ENCODE measurements at places on chromosomes 3 and 15.
A peak's percentile ranks its signal among the peaks of the same experiment; 100 is the strongest.

GRCh38 chr3:10702961-10703740 is 112.9 kb upstream of the SLC6A11 start:
- H3K27me3 ChIP-seq, result no peaks in the 10 kb centered on the region
- no peak overlapping the region for H3K4me3 ChIP-seq
- no peaks in the 10 kb centered on the region for H3K36me3 ChIP-seq
- no peak overlapping the region for H3K27ac ChIP-seq
- DNase-seq, result no peak

DNA sequence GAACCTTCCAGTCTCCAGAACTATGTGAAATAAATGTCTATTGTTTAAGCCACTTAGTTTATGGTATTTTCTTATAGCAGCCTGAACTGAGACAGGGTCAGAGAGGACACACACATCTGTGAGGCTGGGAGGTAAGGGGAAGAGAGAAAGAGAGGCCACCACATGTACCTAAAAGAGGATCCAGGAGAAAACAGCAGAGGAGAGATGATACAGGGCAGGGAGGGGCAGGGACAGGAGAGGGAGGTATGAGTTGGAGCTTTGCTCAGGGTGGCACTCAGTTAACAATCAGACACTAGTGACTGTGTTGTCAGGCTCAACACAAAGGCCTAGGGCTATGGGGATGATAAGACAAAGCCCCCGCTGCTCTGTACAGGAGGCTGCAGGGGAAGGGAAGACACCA is 17.6 kb downstream of the KIF9 start:
- no peak overlapping the region for H3K4me3 ChIP-seq
- no peak for DNase-seq
- H3K27me3 ChIP-seq, result no peaks in the 10 kb centered on the region
- H3K36me3 ChIP-seq, result no peaks in the 10 kb centered on the region
- no peak overlapping the region for H3K27ac ChIP-seq

DNA sequence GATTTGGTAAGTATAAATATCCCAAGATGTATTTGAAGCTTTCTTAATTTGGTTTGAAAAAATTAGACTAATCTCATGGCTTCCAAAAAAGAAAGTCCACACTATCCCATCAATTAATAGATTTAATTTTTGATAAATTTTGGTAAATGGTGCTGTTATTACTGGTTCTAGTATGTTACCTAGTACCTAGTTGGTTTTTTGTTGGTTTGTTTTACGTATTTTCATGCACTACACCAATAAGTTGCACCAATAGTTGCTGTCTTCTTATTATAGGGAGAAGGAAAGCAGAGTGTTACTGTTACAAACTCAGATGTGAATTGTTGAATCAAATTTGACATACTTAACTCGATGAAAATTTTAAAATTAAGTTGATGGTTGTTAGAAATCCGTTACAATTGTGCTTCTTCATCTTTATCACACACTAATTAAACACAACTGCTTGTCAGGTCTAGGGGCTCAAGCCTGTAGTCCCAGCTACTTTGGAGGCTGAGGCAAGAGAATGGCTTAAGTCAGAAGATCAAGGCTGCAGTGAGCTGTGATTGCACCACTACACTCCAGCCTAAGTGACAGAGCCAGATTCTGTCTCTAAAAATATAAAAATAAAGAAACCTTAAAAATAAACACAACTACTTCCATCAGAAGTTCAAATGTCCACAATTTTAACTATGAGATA is 23.1 kb upstream of the MBNL1 start:
- H3K4me3 ChIP-seq, result no peak overlapping the region
- no peak overlapping the region for H3K27ac ChIP-seq
- no peaks in the 10 kb centered on the region for H3K4me1 ChIP-seq
- no peaks in the 10 kb centered on the region for H3K27me3 ChIP-seq
- no peaks in the 10 kb centered on the region for H3K36me3 ChIP-seq
- no peak for DNase-seq

GRCh38 chr3:117589454-117589853 is 879.9 kb downstream of the TUSC7 start:
- H3K4me3 ChIP-seq, result no peak overlapping the region
- no peak overlapping the region for H3K27ac ChIP-seq
- H3K27me3 ChIP-seq, result no peaks in the 10 kb centered on the region
- DNase-seq, result no peak
- no peaks in the 10 kb centered on the region for H3K4me1 ChIP-seq

DNA sequence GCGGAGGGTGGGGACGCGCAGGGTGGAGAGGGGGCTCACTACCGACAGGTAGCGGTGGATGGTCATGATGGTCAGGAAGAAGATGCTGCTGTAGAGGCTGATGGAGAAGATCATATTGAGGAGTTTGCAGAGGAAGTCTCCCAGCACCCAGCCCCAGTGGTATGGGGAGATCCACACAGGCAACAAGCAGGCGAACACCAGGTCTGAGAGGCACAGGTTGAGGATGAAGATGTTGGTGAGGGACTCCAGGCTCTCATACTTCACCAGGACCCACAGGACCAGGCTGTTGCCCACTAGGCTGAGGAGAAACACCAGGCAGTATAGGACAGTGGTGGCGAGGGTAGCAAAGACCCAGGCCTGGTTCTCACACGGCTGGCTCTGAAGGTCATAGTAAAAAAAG is 5.8 kb downstream of the XCR1 start:
- H3K27me3 ChIP-seq, result no peaks in the 10 kb centered on the region
- H3K4me1 ChIP-seq, result no peaks in the 10 kb centered on the region
- no peak overlapping the region for H3K27ac ChIP-seq
- no peak overlapping the region for H3K4me3 ChIP-seq

- H3K4me3 ChIP-seq, result no peak overlapping the region
- no peak for DNase-seq
- no peaks in the 10 kb centered on the region for H3K36me3 ChIP-seq
- H3K27ac ChIP-seq, result peak overlapping the region; percentile 79
- H3K4me1 ChIP-seq, result no peaks in the 10 kb centered on the region
These were observed 61.0 kb downstream of the TMEM44 start for GRCh38 chr3:194572143-194572789.

DNA sequence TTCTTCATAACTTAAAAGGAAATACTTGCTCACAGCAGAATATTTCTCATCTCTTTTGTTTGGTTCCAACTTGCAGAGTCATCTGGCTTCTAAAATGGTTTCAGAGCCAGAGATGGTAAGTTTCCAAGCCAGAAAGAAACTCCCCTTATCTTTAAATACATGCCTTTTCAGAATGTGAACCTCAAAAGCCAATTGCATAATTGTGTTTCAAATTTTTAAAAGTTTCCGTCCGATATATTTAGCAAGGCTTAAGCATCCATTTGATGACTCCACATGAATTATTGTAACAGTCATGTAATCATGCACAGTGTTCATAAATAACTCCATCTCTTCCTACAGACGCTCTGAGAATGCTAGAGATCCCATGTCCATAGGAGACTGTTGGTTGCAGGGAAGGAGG is 40.6 kb upstream of the C3orf80 start:
- DNase-seq, result no peak
- no peak overlapping the region for H3K27ac ChIP-seq
- H3K36me3 ChIP-seq, result no peaks in the 10 kb centered on the region
- H3K4me1 ChIP-seq, result no peaks in the 10 kb centered on the region

GRCh38 chr15:101250873-101251829 is 697 bp downstream of the CHSY1 start:
- DNase-seq, result no peak
- peak overlapping the region; percentile 85 for H3K27ac ChIP-seq
- peak overlapping the region; percentile 79 for H3K4me3 ChIP-seq
- peaks cover 7% of the 10 kb centered on the region for H3K4me1 ChIP-seq
- H3K36me3 ChIP-seq, result no peaks in the 10 kb centered on the region

- H3K4me1 ChIP-seq, result peaks cover 7% of the 10 kb centered on the region
- H3K27me3 ChIP-seq, result peaks cover 4% of the 10 kb centered on the region
- no peak overlapping the region for H3K4me3 ChIP-seq
- no peaks in the 10 kb centered on the region for H3K36me3 ChIP-seq
- no peak for DNase-seq
These were observed 5.4 kb downstream of the SOX14 start for GRCh38 chr3:137769322-137770065.

- H3K36me3 ChIP-seq, result no peaks in the 10 kb centered on the region
- peaks cover 8% of the 10 kb centered on the region for H3K4me1 ChIP-seq
- no peaks in the 10 kb centered on the region for H3K27me3 ChIP-seq
- H3K4me3 ChIP-seq, result no peak overlapping the region
- H3K27ac ChIP-seq, result no peak overlapping the region
- DNase-seq, result no peak
These were observed 4.3 kb downstream of the PCBP4 start for GRCh38 chr3:51962854-51963530.

- no peak overlapping the region for H3K4me3 ChIP-seq
- DNase-seq, result no peak
- no peaks in the 10 kb centered on the region for H3K36me3 ChIP-seq
- no peaks in the 10 kb centered on the region for H3K4me1 ChIP-seq
- H3K27ac ChIP-seq, result no peak overlapping the region
- no peaks in the 10 kb centered on the region for H3K27me3 ChIP-seq
These were observed 2.3 kb downstream of the PLA2G4E start for GRCh38 chr15:42018306-42019224.

- H3K27me3 ChIP-seq, result no peaks in the 10 kb centered on the region
- H3K36me3 ChIP-seq, result no peaks in the 10 kb centered on the region
- H3K27ac ChIP-seq, result no peak overlapping the region
- H3K4me1 ChIP-seq, result no peaks in the 10 kb centered on the region
- no peak for DNase-seq
These were observed 194.8 kb downstream of the SSR3 start for GRCh38 chr3:156360083-156360482.

DNA sequence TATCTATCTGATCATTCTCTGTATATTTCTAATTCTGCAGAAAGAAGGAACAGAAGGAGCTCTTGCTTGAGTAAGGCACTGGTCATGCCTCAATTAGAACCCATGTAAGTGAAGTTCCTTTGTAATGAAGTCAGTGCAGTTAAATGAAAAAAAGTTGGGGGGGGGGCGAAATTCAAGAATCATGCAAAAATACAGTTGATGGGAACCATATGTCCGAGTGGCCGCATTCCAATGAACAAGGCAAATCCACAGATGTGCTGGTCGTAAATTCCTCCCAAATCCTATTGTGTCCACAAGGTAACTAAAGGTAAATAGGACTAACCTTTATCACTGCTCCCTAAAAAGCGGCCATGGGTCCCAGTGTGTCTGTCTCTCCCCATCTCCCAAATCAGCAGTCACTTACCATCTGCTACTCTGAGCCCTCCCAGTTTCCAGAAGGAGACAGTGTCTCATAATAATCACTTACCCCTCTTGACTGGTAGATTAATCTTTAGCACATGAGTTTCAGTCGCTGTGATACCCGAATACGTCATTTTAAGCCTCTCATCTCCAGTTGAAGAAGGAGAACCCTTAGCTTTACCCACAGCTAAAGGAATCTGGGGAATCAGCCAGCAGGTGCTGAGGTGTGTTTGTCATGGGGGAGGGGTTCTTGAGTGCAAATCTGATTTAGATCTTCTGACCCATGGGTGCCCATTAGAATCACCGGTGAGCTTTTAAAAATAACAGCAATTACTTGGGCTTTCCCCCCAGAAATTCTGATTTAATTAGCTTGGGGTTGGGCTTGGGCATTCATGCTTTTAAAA is 56.3 kb upstream of the EPHB3 start:
- no peaks in the 10 kb centered on the region for H3K36me3 ChIP-seq
- no peaks in the 10 kb centered on the region for H3K4me1 ChIP-seq
- H3K4me3 ChIP-seq, result no peak overlapping the region
- H3K27ac ChIP-seq, result no peak overlapping the region

DNA sequence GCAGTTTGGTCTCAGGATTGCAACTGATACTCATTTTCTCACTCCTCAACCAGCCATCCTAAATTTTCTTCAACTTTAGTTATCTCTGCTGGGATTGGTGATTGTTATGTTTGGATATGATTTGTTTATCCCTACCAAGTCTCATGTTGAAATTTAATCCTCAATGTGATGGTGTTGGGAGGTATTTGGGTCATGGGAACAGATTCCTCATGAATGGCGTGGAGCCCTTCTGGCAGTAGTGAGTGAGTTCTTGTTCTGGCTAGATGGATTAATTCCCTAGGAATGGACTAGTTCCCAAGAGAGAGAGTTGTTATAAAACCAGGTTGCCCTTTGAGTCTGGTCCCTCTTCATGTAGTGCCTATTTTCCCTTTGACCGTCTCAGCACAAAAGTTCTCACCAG is 399.9 kb downstream of the SQOR start:
- H3K36me3 ChIP-seq, result no peaks in the 10 kb centered on the region
- H3K27me3 ChIP-seq, result no peaks in the 10 kb centered on the region
- H3K4me1 ChIP-seq, result no peaks in the 10 kb centered on the region
- H3K4me3 ChIP-seq, result no peak overlapping the region
- no peak for DNase-seq

DNA sequence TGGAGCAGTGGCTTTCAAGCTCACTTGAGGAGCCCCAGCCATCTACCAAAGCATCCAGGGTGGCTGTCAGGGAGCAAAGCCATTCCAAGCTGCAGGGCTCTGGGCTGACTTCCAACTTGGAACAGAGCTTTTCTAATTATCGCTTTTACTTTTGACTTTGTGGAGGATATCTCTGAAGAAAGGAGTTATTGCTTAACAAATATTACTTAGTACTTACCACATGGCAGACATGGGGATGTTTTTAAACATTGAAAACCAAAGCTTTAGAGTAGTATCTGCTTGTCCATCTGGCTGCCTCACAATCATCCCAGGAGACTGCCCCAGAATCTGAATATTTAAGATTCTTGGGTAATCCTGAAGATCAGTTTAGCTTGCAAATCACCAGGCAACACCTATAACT is 8.9 kb downstream of the TAGLN3 start:
- H3K4me1 ChIP-seq, result no peaks in the 10 kb centered on the region
- H3K27ac ChIP-seq, result no peak overlapping the region
- DNase-seq, result no peak
- H3K27me3 ChIP-seq, result no peaks in the 10 kb centered on the region

DNA sequence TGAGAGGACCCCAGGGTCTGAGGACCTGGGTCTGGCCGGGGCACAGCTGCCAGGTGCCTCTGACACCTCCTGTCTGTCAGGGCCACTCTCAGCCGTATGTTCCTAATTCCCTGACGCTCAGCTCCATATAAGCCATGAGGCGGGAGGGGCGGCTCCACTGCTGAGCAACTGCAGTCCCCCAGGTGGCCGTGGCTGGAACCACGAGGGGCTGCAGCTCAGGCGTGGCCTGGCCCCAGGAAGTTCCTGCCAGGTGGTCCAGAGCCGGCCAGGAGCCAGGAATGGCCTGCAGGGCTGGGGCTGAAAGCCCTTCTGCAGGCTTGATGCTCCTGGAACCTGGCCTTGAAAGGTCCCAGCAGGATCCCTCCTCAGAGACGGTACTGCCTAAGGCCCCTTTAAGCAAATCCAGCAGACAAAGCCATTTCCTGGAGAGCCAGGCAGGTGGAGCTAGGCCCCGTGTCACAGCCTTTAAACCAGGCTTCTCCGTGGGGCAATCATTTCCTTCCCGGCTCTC is 118.0 kb downstream of the CHSY1 start:
- no peak for DNase-seq
- no peak overlapping the region for H3K4me3 ChIP-seq
- no peak overlapping the region for H3K27ac ChIP-seq

- no peak overlapping the region for H3K4me3 ChIP-seq
- no peak overlapping the region for H3K27ac ChIP-seq
- H3K36me3 ChIP-seq, result no peaks in the 10 kb centered on the region
- no peaks in the 10 kb centered on the region for H3K27me3 ChIP-seq
- H3K4me1 ChIP-seq, result no peaks in the 10 kb centered on the region
These were observed 41.2 kb downstream of the CRYBG3 start for GRCh38 chr3:97863031-97863430.

- peak; percentile 24 for DNase-seq
- no peak overlapping the region for H3K27ac ChIP-seq
- H3K27me3 ChIP-seq, result no peaks in the 10 kb centered on the region
These were observed 115.9 kb downstream of the ASB7 start for GRCh38 chr15:100718075-100718980.
